ENCODE measurements at places on chromosomes 16 and 17. TPM values are rescaled to one million over a fixed set of nuclear protein-coding genes. Genes with fewer than 3 reads are reported as not detected.
A peak's percentile ranks its signal among the peaks of the same experiment; 100 is the strongest.

- DNase-seq = no peak
- no peaks in the 10 kb centered on the region for H3K36me3 ChIP-seq
- no peak overlapping the region for H3K4me3 ChIP-seq
- H3K27ac ChIP-seq = no peak overlapping the region
- H3K27me3 ChIP-seq = no peaks in the 10 kb centered on the region
Measured at GRCh38 chr17:69949496-69949895, 125.5 kb upstream of the KCNJ16 start.

DNA sequence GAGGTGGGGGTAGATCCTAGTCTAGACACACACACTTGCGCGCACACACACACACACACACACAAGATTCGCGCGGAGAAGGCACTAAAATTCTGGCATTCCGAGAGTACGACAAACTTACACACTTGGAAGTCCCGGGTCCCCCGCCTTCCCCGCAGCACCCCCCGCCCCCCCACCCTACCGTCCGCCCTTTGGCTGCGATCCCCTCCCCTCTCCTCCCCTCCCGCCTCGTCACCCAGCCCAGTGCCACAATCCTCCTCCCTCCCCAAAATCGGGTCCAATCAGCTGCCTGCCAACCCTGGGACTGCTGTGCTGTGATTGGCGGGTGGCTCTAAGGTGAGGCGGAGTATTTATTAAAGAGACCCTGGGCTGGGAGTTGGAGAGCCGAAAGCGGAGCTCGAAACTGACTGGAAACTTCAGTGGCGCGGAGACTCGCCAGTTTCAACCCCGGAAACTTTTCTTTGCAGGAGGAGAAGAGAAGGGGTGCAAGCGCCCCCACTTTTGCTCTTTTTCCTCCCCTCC lies at the start of gene SOX9:
Gene SOX9 (plus strand): TSS at position 379 of the 522 bp plus-strand sequence. CDS start 372 bp downstream, outside the sequence.
- H3K4me3 ChIP-seq = peak within 1 kb of the TSS; percentile 70
- H3K4me1 ChIP-seq = peaks cover 20% of the 10 kb centered on the region
- peaks cover 67% of the 10 kb centered on the region for H3K27me3 ChIP-seq
- H3K27ac ChIP-seq = no peak within 1 kb of the TSS
- H3K36me3 ChIP-seq = no peaks in the 10 kb centered on the region

DNA sequence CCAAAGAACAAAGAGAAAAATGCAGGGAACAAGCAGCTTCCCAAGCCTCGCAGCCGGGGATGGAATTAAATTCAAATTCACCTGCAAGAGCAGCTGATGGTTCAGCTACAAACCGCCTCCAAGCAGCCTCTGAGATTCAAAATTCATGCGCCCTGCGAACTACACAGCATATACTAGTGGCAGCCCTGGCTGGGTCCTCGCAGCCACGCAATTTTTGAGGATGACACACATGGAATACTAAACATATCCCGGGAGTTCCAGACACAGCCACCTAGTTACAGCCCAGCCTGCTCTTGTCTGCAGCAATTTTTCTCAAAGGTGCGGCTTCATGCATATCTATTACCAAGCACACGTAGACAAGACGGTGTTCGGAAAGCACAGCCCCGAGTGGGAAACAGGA lies 35.9 kb upstream of the KIFC3 start:
- peaks cover 16% of the 10 kb centered on the region for H3K27me3 ChIP-seq
- H3K36me3 ChIP-seq = no peaks in the 10 kb centered on the region
- H3K4me1 ChIP-seq = no peaks in the 10 kb centered on the region
- H3K4me3 ChIP-seq = no peak overlapping the region
- DNase-seq = no peak

GRCh38 chr17:62668091-62668804 lies 40.8 kb downstream of the MRC2 start:
- no peaks in the 10 kb centered on the region for H3K4me1 ChIP-seq
- H3K4me3 ChIP-seq = no peak overlapping the region
- no peak for DNase-seq
- H3K27ac ChIP-seq = no peak overlapping the region

- H3K27ac ChIP-seq = no peak overlapping the region
- H3K36me3 ChIP-seq = no peaks in the 10 kb centered on the region
- H3K4me3 ChIP-seq = no peak overlapping the region
Measured at GRCh38 chr16:80667925-80668324, 127.1 kb downstream of the DYNLRB2 start.

DNA sequence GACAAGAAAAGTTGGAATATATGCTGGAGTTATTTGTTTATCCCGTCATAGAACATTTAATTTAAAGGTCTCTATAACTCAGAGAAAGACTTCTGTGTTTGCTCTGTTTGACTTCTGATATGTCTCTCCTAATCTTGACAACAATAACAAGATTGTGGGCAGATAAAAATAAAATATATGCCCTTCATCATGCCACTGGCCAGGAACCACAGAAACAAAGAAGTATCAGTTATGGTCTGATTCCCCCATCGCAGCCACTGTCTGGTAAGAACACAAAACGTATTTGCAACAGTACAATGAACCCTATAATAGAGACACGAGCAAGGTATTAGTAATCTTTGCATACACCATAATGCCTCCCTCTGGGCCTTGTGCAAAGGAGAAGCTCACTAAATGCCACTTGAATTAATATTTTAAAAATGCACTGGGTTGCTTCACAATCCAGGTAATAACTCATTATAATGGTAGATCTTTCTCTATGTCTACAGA lies 1498.3 kb downstream of the CDH11 start:
- no peaks in the 10 kb centered on the region for H3K27me3 ChIP-seq
- no peak overlapping the region for H3K4me3 ChIP-seq
- no peaks in the 10 kb centered on the region for H3K36me3 ChIP-seq
- no peak for DNase-seq

- no peak for DNase-seq
- H3K36me3 ChIP-seq = no peaks in the 10 kb centered on the region
- H3K27ac ChIP-seq = no peak overlapping the region
- H3K4me3 ChIP-seq = no peak overlapping the region
- peaks cover 5% of the 10 kb centered on the region for H3K27me3 ChIP-seq
- H3K4me1 ChIP-seq = no peaks in the 10 kb centered on the region
Measured at GRCh38 chr16:55568207-55568606, 1.7 kb downstream of the CAPNS2 start.

DNA sequence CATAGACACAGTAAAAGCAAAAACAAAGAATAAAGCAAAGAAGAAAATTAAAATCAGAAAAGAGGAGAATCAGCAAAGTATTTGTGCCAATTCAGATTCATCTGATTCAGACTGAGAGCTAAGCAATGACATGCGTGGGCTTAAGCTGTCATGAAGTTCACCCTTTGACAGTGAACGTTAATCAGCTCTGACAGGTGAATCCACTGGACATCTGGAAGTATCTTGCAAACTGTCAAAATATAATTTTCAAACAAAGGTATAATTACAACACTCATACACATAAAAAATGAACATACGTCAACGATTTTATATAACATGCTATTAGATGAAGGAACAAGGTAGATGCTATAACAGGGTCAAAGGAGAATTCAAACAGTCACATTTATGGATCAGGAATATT lies 596.3 kb upstream of the SALL1 start:
- no peaks in the 10 kb centered on the region for H3K27me3 ChIP-seq
- no peaks in the 10 kb centered on the region for H3K4me1 ChIP-seq
- H3K27ac ChIP-seq = no peak overlapping the region
- H3K36me3 ChIP-seq = no peaks in the 10 kb centered on the region
- DNase-seq = no peak
- H3K4me3 ChIP-seq = no peak overlapping the region

GRCh38 chr16:89119166-89119621 lies 25.5 kb downstream of the ACSF3 start:
- H3K4me1 ChIP-seq = peaks cover 26% of the 10 kb centered on the region
- H3K4me3 ChIP-seq = no peak overlapping the region
- DNase-seq = no peak
- H3K27me3 ChIP-seq = no peaks in the 10 kb centered on the region

DNA sequence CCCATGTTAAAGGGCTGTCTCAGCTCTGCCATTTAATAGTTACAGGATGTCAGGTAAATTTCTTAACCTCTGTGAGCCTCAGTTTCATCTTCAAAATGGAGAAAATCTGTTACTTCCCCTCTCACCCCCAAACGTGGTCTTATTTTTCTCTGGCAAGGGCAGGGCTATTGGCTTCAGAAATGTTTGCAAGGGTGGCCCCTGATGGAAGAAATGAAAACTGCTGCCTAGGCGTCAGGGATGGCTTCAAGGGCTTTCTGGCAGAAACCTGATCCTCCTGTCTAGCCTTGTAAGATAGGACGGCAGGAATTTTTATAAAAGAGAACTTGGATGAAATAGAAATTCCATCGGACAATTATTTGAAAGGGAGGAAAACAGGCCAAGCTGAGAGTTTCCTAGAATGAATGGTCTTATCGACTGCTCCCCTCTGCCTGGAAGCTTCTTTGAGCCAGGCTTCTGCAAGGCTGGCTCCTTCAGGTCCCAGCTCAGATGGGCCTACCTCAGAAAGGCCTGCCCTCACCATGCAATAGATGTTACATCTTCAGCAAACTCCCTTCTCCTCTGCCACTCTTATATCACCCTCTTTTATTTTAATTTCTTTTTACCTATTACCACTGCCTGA lies 43.0 kb upstream of the TANGO6 start:
- peak overlapping the region; percentile 24 for H3K27ac ChIP-seq
- peaks cover under 1% of the 10 kb centered on the region for H3K27me3 ChIP-seq
- H3K4me3 ChIP-seq = no peak overlapping the region
- DNase-seq = peak; percentile 23
- H3K4me1 ChIP-seq = peaks cover 4% of the 10 kb centered on the region
- H3K36me3 ChIP-seq = no peaks in the 10 kb centered on the region

DNA sequence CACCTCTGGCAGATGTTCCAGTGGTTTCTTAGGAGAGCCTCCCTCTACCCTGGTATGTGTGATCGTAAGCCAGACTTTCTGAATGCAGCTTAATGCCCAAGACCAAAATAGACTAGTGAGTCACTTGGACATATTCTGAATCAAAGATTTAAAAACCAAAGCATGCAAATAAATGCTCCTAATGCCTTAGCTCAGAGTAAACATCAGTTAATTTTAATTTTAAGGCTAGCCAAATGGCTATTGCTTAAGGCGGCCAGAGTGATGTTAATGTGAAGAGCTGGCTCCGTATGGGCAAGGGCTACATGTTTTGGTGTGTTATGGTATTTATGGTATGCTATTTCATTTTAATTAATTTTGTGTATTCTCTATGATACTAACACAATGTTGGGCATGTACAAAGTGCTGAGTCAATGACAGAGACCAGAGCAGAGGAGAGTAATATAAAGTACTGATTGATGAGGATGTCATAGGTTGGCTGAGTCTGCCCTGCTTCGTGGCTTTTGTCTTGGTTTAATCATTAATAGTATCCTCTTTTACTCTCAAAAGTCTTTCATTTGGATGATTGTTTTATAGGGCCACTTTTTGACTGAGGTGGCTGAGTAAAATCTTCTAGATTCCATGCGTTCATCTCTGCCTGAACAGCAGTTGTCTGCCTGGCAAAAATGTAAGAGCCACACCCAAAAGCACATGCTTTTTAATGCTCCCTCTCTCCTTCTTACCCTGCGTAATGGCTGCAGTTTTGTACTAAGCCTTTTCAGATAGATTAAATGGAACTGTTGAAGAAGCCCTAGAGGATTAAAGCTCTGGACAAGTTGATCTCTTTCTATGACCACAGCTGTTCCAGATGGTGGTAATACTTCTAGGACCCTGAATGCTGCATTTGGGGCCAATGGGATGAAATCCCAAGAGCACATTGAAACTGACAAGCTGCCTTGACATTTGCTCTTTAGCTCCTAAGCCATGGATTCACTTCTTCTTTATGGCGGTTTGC lies 59.6 kb downstream of the MAP2K6 start:
- no peak for DNase-seq
- H3K4me3 ChIP-seq = no peak overlapping the region
- H3K4me1 ChIP-seq = peaks cover 6% of the 10 kb centered on the region
- no peak overlapping the region for H3K27ac ChIP-seq
- no peaks in the 10 kb centered on the region for H3K27me3 ChIP-seq

DNA sequence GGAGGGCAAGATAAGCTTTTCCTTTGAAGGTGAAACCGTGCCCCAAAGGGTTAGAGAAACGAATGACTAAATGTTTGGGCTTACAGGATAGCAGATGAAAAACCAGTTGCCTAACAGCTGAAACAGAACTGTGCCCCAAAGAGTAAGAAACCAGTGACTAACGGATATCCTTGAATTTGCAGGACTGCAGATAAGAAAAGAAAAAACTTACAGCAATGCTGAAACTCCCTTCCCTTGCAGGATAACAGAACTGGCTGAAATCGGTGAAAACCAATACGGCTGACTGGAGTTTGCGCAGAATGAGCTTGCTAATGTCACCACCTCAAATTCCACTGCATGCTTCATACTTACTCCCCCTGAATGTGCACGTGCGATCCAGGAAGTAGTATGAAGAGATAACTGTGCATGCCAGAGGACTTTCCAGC lies 175.2 kb upstream of the NLRP1 start:
- peaks cover 20% of the 10 kb centered on the region for H3K27me3 ChIP-seq
- no peak overlapping the region for H3K27ac ChIP-seq
- DNase-seq = no peak
- H3K4me3 ChIP-seq = no peak overlapping the region
- no peaks in the 10 kb centered on the region for H3K36me3 ChIP-seq
- H3K4me1 ChIP-seq = no peaks in the 10 kb centered on the region

GRCh38 chr17:13753154-13753553 lies 151.4 kb upstream of the HS3ST3A1 start:
- H3K27me3 ChIP-seq = peaks cover 16% of the 10 kb centered on the region
- no peak for DNase-seq
- H3K4me3 ChIP-seq = no peak overlapping the region
- no peak overlapping the region for H3K27ac ChIP-seq
- no peaks in the 10 kb centered on the region for H3K4me1 ChIP-seq
- no peaks in the 10 kb centered on the region for H3K36me3 ChIP-seq

DNA sequence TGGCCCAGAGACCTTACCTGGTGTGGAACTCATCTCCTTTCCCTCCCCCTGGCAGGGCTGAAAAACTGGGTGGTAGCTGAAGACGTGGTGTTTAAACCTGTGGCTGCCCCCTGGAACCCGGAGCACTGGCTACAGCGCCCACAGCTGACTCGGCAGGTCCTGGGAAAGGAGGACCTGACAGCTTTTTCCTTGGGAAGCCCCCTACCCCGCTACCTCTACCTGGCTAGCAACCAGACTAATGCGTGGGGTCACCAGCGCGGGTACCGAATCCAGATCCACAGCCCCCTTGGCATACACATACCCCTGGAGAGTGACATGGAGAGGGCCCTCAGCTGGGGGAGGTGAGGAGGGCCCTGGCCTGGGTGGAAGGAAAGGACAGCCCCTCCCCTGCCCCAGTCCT lies 2.0 kb upstream of the AOC3 start:
- peaks cover 5% of the 10 kb centered on the region for H3K27me3 ChIP-seq
- DNase-seq = no peak
- no peak overlapping the region for H3K27ac ChIP-seq
- no peak overlapping the region for H3K4me3 ChIP-seq

Gene CTRB2
- total RNA-seq = not detected

Gene DBNDD1
- 0.47 TPM for total RNA-seq

Gene SGSM2
- 50.1 TPM for total RNA-seq

Gene CLEC18B
- total RNA-seq = 1.3 TPM

Gene IGF2BP1
- total RNA-seq = 0.10 TPM

Gene WFIKKN2
- total RNA-seq = not detected

Gene OTOP2
- not detected for total RNA-seq

Gene SLC12A3
- 5.0 TPM for total RNA-seq

Gene GPRC5B
- total RNA-seq = not detected

Gene UBE2O
- 40.3 TPM for total RNA-seq
